ENCODE measurements at places on chromosomes 1 and 21.

- peak; percentile 57 for DNase-seq
Observed at GRCh38 chr1:66533804-66534740, at the start of gene SGIP1. TSS of gene SGIP1 (plus strand) at chr1:66534153. CDS start at chr1:66534359, 206 bp downstream.

- no peak for DNase-seq
Observed at GRCh38 chr1:29488794-29489311, 252.5 kb downstream of the PTPRU start.

DNA sequence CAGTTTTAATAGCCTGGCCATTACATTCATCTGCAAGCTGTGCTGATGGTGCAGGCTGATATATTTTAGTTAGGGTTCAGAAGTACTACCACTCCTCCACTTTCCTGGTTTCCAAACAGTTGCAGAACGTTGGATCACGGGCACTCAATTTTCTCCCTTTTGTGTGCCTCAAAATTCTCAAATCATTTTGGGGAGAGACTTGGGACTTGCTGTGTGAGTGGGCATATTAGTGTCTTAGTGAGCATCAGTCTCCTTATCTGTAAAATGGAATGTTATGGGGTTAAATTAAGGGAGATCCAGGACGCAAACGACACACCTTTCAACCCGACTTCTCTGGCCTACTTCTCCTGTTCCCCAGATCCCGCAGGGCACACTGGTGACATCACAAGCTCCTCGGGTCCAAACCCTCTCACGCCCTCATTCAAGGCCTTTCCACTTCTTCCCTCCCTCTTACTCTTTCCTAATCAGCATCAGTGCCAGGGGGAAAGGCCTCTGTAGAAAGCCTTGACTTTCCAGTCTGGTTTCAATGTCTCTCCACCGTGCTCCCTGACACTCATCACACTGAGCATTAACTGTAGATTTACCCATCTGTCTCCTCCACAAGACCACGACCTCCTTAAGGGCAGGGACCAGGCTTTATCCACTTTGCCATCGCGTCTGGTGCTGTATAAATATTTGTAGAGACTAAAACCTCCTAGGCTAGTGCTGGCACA lies 1.2 kb downstream of the PIGP start:
- DNase-seq: no peak

- no peak for DNase-seq
Observed at GRCh38 chr1:193418745-193419058, 232.3 kb upstream of the B3GALT2 start.

GRCh38 chr1:232174306-232174705 lies 455.6 kb downstream of the SIPA1L2 start:
- DNase-seq: no peak

- no peak for DNase-seq
Observed at GRCh38 chr1:107116306-107116790, 24.5 kb upstream of the NTNG1 start.

DNA sequence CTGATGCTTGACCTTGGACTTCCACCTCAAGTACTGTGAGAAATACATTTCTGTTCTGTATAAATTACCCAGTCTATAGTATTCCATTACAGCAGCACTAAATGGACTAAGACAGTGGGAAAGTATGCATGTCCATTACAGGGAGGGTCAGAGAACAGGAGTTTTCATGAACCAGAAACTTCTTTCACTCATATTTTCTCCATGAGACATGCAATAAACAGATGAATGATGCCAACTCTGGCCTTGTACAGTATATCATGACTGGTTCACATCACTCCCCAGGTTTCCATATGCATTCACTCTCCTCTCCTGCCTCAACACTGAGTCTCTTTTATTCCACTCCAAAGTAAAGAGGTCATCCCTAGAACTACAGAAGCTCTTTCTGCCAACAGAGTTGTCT lies 4.5 kb upstream of the IFI16 start:
- DNase-seq: no peak

DNA sequence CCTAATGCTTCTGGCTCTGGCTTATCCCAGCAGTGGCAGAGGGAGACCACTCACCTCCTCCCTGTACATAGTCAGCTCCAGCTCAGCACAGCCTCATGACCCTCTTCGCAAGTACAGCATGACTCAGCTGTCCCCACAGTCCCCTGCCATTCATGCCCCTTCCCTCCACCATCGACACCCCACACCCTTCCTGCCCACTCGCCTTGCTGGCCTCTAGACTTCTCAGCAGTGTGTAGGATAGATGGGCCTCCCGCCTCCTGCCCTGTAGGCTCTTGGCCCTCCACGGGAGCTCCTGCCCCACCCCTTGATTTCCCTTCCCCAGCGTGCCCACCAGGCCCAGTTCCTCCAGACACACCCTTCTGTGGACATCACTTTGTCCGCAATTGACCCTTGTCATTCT lies 9.8 kb downstream of the NPR1 start:
- DNase-seq: no peak

DNA sequence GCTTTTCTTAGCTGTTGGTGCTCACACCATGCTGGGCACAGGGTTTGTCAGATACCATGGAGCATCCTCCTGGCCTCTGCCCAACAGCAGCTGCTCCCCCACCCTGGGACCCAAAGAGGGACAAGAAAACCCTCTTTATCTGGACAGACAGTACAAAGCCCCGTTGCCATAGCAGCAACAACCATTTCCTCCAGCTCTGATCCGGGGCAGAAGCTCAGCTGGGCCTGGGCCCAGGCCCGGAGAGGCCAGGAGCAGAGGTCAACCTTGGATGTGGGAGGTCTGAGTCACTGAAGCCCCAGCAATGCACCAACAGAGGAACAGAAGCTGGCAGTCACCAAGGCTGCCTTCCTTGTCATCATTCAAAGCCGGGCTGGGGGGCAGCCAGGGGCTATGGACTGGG lies 228.4 kb upstream of the POU3F1 start:
- no peak for DNase-seq

Data from substantia nigra (tissue), 51 donors.